ENCODE measurements at places on chromosomes 12 and 14. TPM values are rescaled to one million over a fixed set of nuclear protein-coding genes. Genes with fewer than 3 reads are reported as not detected.

KRT79 gene
- total RNA-seq: not detected

BHLHE41 gene
- total RNA-seq: under 0.01 TPM

P2RX2 gene
- not detected for total RNA-seq

KRT2 gene
- total RNA-seq: not detected

DPPA3 gene
- total RNA-seq: not detected

PLA2G1B gene
- not detected for total RNA-seq

Measured in dermis microvascular lymphatic vessel endothelial cell (primary cell).